ENCODE measurements at places on chromosomes 12 and 14.

DNA sequence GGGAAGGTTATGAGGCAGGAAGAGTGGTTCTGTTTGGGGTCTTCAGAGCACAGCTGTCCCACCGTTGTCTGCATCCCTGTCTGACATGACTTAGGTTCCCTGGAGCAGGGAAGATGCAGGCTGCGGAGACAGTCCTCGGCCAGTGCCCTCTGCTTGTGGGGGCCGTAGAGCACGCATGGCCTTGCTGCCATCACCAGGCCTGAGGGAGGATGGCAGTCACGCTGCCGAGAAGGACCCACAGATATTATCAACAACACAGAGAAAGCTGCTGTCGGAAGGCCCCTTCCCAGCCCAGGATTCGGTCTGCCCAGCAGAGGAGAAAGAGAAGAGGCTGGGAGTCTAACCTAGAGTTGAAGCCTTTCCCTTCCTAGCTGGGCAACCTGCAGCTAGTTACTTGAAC lies 35.0 kb downstream of the ERH start:
- DNase-seq, result no peak

DNA sequence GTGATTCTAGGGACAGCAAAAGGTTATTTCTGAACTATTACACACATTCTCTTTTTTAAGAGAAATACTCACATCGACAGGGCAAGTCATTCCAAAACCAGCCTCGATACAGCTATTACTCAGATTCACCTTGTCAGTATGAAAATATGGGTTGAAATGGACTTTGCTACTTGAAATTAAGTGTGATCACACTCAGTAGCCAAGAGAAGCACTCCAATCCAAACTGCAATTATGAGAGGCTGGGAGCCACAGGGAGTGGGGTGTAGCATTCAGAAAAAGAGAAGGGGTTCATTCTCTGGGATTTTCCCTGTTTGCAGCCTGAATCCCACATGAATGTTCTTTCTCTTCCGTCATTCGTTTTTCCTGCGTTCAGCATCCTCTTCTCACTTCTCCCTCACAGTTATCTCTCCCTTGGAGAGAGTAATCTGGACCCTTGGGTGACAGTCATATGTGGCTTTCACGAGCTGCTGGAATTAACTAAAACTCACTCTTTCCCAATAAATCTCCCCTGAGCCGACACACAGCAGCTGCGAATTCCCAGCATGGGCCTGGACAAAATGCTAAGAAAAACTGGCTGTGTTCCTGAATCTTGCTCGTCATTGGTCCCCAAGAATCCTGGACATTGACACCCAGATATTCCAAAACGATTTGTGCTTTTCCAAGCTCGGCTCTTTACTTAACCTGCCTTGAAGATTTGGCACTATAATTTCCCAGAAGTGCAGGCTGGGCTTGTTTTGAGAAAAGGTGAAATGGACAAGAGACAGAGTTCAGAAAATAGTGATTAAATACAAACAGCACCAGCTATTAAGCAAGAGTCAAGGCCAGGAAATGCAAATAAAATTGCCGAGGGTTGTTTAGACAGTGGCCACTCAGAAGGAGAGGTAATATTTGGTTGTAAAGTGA lies 199.5 kb upstream of the PLEKHG7 start:
- DNase-seq, result peak; percentile 14

GRCh38 chr14:76274324-76274723 lies 101.6 kb upstream of the ESRRB start:
- DNase-seq, result no peak

DNA sequence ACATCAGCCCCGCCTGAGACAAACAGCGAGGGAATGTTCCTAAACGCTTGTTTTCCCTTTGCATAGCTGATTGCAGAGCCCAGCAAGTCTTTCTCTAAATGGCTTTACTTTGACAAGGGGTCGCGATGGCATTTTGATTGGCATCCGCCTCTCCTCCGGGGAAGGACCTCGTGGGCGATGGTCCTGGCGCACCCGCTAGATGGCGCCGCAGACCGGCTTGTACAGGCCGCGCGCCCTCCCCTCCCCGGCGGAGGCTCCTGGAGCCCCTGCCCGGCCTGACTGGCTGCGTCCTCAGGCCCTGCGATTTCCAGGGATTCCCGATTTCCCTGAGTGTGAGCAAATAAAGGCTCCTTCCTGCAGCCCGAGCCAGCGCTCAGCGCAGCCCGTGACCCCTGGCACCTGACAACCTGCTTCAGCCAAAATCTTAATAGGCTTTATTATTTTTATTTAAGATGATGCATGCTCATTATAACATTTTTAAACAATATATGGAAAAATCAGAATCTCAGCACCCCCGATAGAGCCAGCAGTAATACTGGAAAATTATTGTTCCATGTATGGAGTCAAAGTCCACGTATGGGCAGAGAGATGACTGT lies 468.3 kb downstream of the AACS start:
- DNase-seq, result peak; percentile 12

GRCh38 chr12:114381177-114381576 lies 24.8 kb downstream of the TBX5 start:
- DNase-seq, result no peak

GRCh38 chr12:57000393-57000792 lies 6.0 kb downstream of the ZBTB39 start:
- no peak for DNase-seq

DNA sequence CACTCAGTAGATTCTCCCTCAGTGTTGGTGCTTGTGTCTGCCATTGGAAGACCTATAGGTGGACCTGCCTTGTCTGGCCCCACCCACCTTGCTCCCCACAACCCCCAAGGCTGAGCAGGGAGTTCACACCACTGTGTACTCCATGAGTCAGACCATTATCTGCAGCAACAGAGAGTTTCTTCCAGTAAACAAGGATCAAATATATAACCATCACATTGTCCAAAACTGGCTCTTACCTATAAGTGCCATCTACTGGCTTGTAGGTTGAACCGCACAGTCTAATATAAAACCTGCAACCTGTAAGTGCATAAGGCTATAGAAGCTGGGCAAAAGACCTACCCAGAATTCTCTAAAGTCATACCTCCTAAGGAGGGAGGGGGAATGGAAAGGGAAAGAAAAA lies 7.9 kb downstream of the TAS2R13 start:
- DNase-seq, result no peak

- DNase-seq, result no peak
Measured at GRCh38 chr12:41904041-41904440, 240.6 kb downstream of the GXYLT1 start.

DNA sequence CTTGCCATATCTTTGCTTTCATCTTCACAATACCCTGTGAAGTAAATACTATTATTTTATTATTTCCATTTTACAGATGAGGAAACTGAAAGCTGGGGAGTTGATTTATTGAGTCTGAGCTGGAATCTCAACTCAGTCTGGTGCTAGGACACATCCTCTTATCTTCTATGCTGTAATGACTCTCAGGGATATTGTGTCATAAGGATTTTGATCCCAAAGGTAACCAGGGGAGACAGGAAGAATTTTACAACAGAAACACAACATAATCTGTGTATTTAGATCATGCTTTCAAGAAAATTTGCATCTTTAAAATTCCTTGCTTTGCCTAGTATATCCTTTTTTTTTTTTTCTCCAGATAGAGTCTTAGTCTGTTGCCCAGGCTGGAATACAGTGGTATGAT lies 123.3 kb upstream of the BTG1 start:
- no peak for DNase-seq

DNA sequence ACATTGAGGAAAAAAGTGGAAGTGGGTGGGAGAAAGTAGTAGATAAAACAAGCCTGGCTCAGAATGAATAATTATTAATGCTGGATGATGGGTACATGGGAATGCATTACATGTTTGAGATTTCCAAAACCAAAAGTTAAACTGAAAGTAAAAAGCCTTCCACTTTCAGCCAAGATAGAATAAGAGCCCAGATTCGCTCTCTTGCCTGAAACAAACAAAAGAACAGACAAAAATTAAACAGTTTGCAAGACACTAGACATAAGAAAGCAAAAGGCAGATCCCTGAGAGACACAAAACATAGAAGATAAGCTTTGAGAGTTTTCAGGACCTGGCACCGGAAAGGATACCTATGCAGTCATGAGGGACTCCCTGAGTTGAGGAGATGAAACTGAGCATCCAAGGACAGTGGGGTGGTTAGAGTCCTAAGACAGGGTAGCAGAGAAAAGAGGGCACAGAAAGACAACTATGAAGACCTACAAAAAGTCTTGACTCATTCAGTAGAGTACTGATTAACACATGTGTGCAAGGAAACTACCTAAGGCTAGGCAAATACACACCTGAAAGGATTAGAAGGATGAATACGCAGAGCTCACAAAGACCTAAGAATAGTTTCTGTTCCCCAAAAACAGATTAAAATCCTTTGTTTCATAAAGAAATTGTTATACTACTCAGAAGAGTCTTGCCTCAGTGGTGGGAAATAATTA lies 54.1 kb downstream of the CEP83 start:
- no peak for DNase-seq

DNA sequence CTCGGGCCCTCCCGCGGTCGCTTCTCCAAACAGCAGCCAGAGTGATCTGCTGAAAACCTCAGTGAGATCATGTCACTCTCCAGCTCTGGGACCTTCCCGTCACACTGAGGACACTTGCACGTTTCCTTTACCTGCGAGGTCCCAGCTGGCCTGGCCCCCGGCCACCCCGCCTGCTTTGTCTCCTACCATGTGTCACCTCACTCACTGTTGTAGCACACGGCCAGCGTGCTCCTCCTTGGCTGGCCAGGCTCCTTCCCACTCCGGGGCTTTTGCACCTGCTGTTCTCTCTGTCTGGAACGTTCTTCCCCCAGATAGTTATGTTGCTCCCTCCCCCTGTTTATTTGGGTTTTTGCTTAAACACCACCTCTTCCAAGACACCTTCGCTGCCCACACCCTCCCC lies 199.0 kb downstream of the TSPAN9 start:
- no peak for DNase-seq

GRCh38 chr14:98725191-98725590 lies 546.8 kb downstream of the BCL11B start:
- DNase-seq, result no peak

GRCh38 chr12:68122236-68122920 lies 37.2 kb downstream of the IFNG start:
- no peak for DNase-seq

DNA sequence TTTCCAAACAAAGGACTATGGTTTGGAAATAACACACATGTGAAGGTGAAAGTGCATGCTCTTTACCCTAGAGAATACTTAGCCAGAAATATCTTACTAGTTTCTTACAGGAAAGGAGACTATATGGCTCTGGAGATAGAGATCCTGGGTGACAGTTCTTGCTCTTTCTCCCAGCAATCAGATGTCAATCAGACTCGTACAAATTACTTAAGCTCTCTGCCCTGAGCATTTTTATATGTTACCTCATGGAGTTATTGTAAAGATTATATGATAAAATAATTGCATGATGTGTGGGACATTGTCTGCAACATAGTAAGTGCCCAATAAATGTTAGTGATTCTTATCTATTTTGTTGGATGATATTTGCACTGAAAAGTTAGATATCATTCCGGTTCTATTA lies 76.8 kb downstream of the FAR2 start:
- no peak for DNase-seq

GRCh38 chr12:65879878-65880277 lies 55.6 kb downstream of the HMGA2 start:
- DNase-seq, result no peak

DNA sequence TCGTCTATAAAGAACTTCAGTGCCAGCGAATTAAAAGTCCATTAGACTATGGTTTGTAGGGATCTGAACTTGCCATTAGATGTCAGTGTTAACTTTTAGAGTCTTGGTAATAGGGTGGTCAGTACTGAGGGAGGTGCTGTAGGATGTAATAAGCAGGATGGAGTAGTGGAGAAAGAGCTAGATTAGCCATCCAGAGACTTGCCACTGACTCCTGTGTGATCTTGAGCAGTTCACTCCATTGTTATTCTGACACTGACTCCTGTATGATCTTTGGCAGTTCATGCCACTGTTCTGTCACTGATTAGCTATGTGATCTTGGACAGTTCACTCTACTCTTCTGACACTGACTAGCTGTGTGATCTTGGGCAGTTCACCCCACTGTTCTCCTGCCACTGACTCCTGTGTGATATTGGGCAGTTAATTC lies 133.6 kb downstream of the TTLL5 start:
- DNase-seq, result no peak

- no peak for DNase-seq
Measured at GRCh38 chr14:78576437-78577166, 406.4 kb downstream of the NRXN3 start.

DNA sequence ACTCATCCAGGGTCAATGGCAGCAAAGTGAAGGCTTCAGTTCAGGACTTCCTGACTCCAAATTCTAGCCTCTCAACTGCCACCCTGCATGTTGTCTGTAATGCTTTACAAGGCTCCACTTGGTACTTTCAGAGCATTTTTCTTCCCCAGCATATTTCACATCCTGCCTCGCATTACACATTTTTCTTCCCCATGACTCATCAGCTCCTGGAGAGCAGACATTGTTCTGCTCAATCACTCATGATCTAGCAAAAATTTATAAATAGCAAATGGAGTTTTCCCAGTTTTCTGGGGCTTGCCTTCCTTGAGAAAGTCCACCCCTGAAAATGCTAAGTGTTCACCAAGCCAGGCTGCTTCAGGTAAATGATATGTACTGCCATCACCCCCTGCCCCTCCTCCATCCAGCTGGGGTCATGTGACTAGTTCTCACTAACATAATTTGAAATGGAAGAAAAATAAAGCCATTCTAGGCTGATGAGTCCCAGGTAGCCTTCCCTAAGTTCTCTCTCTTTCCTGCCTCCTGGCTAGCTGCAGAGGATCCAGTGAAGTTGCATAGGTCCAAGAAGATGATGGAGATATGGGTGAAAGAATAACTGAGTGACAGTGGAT lies 69.4 kb downstream of the ARMH4 start:
- DNase-seq, result peak; percentile 2

GRCh38 chr12:76790564-76791552 lies 26.9 kb downstream of the ZDHHC17 start:
- no peak for DNase-seq

DNA sequence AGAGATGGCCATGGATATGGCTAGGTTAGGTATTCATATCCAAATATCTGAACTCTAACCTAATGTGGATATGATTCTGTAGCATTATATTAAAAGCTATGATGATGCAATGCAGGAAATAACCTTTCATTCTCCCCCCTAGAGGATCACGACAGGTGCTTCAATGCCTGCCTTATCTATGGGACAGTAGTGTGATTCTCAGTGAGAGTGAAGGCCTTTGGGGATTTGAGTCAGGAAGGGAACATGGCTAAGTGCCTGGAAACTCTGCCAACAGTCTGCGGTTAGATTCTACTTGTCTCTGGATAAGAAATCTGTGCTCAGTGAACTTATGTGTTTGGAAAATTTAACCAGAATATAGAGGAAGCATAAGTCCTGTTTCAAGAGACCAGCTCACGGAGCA lies 81.8 kb downstream of the SLC38A1 start:
- DNase-seq, result peak; percentile 57

GRCh38 chr14:63573581-63573980 lies 30.4 kb upstream of the PPP2R5E start:
- DNase-seq, result no peak

GRCh38 chr14:96783043-96783914 lies 13.9 kb upstream of the VRK1 start:
- DNase-seq, result no peak
